ENCODE measurements at places on chromosomes 16 and 17.

- no peak for DNase-seq
Observed at GRCh38 chr17:77011173-77012011, 129.4 kb upstream of the SEC14L1 start.

- DNase-seq: no peak
Observed at GRCh38 chr17:39147221-39148185, 3.9 kb downstream of the PLXDC1 start.

DNA sequence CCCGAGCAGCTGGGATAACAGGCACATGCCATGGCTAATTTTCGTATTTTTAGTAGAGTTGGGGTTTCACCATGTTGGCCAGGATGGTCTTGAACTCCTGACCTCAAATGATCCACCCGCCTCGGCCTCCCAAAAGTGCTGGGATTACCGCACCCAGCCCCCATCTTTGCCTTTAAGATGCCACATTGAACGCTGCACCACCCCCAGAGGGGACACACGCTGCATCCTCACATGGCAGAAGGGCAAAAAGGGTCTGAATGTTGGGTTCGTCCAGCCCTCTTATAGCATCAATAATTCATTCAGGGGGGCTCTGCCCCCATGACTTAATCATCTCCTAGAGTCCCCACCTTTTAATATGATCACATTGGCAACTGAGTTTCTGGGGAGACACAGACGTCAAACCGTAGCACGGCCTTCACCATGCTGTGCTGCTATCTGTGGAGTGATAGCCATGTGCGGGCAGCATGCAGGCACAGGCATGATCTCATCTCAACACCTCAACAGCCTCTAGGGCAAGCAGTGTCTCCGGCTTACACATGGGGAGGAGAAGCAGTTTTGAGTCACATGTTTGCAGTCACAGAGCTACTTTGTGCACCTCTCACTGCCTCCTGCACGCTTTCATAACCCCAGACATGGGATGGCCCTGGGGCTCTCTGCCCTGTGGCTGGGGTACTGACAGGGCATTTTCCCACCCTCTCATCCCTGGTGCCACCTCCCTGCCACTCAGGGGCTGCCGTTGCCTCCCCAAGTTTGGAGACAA is 30.0 kb downstream of the IL21R start:
- no peak for DNase-seq

GRCh38 chr17:7222093-7222971 is 2.6 kb downstream of the ACADVL start:
- no peak for DNase-seq

DNA sequence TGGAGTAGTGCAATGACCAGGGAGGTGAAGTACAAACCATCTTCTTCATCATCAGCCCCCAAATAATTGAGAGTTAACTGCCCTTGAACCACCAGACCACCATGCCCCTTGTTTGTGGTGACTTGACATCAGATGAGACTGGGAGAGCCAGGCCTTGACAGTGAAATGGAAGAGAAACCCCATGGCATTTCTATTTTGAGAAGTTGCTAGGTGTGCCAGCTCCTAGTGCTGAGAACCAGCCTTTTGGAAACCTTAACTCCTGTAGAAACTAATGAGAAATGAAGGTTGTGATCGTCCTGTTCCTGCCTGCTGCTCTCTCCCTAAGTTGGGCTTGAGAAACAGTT is 2.8 kb downstream of the TMEM94 start:
- no peak for DNase-seq

DNA sequence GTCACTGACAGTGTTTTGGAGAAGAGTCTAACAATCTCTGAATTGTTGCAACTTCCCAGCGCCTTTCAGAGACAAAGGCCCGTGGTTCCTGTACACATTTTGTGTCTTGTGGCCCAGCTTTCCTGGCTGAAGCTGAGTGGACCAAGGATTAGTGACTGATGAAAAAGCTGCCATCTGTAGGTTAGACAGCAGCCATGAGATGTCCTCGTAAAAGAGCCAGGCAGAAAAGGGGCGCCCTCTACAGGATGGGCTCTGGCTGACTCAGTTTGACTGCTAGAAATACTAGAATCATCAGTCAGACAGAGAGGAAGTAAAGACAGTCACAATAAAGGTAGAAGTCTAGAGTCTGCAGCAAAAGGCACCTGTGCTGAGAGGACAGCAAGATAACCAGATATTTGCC is 26.5 kb upstream of the NF1 start:
- peak; percentile 46 for DNase-seq

- no peak for DNase-seq
Observed at GRCh38 chr16:20897922-20898321, 2.2 kb downstream of the DCUN1D3 start.

GRCh38 chr17:6473128-6473767 is 29.0 kb downstream of the PIMREG start:
- peak; percentile 97 for DNase-seq

GRCh38 chr16:11667221-11667823 is 933 bp upstream of the SNN start:
- no peak for DNase-seq

GRCh38 chr16:54176376-54176901 is 110.1 kb downstream of the IRX3 start:
- DNase-seq: no peak

DNA sequence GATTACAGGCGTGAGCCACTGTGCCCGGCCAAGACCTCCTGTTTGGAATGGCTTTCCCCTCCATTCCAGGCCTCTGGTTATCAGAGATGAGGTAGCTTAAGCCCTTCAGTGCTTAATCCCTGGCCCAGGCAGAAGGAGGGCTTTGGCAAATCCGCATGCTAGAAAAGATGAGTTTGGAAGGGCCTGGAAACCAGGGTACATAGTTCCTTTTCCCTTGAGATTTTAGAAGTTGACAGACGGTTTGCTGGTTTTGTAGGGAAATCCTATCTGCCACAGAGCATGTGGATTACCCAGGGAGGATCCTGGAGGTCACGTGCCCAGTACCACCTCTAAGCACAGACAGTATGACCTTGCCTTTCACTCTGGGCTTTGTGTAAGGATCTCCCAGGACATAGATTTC is 114.7 kb upstream of the CACNG3 start:
- no peak for DNase-seq

DNA sequence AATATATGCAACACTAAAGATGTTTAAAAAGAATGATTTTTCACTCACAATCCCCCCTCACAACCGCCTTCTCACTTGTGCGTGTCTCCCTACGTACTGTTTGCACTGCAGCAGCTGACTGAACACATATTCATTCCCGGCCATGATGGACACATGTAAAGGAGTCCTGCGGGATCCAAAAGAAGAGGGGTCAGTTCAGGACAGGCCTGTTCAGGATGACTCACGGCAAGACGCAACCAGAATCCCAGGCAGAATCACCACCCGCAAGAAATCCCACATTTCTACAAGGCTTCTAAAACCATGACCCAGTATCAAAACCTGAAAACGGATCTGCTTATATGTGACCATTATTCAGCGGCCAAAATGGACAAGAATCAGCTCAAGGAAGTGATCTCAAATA is 52.3 kb downstream of the CYB5D2 start:
- DNase-seq: no peak

DNA sequence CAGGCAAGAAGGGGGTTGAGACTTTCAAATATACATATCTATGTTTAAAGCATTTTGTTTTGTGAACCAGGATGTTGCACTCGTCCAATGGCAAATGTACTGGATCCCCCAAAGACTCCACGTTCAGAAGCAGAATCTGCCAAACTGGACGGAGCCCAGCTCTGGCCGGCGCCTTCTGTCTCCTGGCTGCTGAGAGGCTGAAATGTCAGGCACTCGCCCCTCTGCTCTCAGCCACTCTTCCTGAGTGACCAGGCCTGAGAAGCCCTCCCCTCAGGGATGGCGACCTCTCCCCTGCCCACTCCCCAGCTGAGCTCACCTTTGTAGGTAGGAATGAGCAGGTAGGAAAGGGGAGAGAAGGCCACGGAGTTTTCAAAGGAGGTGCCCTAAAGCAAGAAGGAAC is 187.5 kb upstream of the FOXF1 start:
- DNase-seq: no peak

GRCh38 chr17:1469231-1469852 is 13.3 kb upstream of the CRK start:
- DNase-seq: no peak

GRCh38 chr16:35841632-35842031 is 2382.2 kb downstream of the TP53TG3F start:
- DNase-seq: no peak

DNA sequence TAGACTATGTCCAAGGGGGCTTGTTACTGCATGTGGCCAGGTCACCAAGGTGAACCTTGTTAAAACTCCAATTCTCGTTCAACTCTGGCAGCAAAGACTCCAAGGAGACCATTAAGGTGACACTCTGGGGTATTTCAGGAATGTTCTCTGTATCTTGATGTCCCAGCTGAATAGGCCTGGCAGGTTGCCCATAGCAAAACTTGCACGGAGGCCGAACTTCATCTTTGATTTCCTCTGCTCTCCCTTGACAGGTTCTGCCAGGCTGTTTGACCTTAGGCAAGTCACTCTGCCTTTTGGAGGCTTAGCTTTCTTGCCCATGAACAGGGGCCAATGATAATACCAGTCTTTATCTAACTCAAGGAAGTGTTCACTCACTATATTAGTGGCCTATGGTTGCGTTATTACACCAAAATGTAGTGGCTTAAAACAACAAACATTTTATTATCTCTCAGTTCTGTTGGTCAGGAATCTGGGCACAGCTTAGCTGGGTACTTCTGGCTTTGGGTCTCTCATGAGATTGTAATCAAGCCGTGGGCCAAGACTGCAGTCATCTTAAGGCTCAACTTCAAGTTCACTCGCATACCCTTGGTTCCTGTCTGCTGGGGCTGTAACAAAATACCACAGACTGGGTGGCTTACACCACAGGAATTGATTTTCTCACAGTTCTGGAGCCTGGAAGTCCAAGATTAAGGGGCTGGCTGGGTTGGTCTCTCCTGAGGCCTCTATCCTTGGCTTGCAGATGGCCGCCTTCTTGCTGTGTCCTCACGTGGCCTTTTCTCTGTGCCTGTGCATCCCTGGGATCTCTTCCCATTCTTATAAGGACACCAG is 168.5 kb downstream of the UTP18 start:
- no peak for DNase-seq

DNA sequence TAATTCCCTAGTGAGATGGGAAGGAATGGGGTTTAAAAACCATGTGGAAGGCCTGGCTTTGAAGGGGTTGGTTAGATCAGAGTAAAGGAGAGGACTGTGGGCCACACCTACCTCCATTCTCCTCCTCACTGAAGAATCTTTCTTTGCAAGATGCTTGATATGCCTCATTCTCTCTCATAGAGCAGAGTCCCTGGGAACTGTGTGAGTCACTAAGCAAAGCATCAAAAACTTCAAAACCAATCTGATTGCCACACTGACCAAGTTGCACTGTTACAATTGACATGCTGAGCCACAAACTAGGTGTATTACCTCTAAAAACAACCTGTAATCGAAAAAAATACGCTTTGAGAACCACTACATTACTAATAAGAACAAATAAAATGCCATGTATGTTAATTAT is 2.0 kb downstream of the TUBD1 start:
- no peak for DNase-seq

GRCh38 chr17:259341-259976 is 78.0 kb upstream of the DOC2B start:
- no peak for DNase-seq

DNA sequence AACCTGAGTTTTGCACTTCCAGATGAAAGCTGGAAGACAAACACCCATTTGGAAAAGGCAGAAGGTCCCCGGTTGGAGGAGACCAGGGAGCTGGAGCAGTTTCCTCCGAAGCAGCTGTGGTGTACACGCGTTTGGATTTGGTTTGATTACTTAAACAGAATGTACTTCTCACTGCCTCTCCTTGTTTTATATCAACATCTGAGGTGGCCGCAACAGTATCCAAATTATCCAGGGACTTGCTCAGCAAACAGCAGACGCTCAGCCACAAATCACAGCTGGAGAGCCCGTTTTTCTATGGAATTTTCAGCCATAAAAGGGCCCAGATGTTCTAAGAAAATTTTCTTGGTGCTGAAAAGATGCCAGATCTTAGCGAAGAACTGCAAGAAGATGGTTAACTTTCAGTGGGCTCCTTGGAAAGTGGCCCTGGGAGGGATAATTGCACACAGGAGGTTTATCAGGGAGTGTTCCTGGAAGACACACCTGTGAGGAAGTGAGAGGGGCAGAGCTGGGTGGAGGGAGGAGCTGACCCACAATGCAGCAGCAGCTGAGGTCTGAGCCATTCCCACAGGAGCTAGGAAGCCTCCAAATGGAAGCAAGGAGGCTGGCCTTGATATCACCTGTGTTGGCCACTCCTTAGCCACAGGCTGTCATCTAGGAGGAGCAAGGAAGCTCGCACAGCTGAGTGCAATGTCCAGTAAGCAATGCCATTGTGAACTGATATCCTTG is 28.9 kb upstream of the CDH5 start:
- DNase-seq: no peak

DNA sequence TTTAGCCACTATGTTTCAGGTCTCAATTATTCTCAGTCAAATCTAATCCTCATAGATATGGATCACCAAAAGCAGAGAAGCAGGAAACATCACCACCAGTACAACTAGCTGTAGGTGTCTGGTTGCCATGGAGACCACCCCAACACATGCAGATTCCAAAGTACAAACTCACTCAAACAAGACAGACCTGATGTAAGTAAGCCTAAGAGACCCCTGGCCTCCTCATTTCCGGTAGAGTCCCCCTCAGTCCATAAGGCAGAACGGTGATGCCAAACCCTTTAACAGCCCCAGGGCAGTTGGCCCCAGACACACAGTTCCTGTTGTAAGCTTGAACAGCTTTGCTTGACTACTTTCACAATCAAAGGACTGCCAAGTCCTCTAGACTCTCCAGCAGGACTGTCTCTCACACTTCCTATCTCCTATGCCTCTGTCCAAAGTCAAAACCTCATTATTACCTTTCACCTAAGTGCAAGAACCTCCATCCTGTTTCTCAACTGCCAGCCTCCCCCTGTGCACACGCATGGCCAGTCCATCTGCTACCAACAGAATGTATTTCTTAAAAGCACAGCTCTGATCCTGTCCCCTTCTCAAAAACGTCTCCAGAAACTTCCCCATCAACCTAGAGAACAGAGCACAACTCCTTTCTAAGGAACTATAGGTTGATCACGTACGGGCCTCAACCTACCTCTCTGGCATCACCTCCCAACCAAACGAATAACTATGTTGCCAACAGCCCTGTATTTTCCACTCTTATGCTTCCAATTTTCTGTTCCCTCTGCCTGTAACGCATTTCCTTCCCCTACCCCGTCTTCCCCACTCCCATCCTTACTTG is 23.9 kb downstream of the SLC39A11 start:
- no peak for DNase-seq

- no peak for DNase-seq
Observed at GRCh38 chr16:87017371-87018012, 299.7 kb downstream of the C16orf95 start.

- DNase-seq: peak; percentile 93
Observed at GRCh38 chr16:15682105-15682570, 32.1 kb downstream of the NDE1 start.

Data from posterior cingulate gyrus (tissue), 11 donors.